ENCODE measurements at places on chromosomes 16 and 17. TPM values are rescaled to one million over a fixed set of nuclear protein-coding genes. Genes with fewer than 3 reads are reported as not detected.

GRCh38 chr16:3045758-3046640 is at the start of gene MMP25:
Gene MMP25 (plus strand): TSS chr16:3046561. CDS start chr16:3046918, 357 bp downstream.
- DNase-seq = no peak

GRCh38 chr17:38981636-38982035 is 14.4 kb upstream of the FBXO47 start:
- no peak for DNase-seq

GRCh38 chr17:73474370-73474988 is 162.7 kb upstream of the CDC42EP4 start:
- DNase-seq = peak; percentile 10

GRCh38 chr17:81821603-81822311 is 11.3 kb downstream of the MCRIP1 start:
- DNase-seq = peak; percentile 24

- no peak for DNase-seq
These were observed 6.5 kb downstream of the CEP20 start for GRCh38 chr16:15881794-15882379.

GRCh38 chr16:29950806-29951461 is 10.9 kb upstream of the TMEM219 start:
- no peak for DNase-seq

GRCh38 chr17:69779378-69780214 is 295.4 kb upstream of the KCNJ16 start:
- no peak for DNase-seq

DNA sequence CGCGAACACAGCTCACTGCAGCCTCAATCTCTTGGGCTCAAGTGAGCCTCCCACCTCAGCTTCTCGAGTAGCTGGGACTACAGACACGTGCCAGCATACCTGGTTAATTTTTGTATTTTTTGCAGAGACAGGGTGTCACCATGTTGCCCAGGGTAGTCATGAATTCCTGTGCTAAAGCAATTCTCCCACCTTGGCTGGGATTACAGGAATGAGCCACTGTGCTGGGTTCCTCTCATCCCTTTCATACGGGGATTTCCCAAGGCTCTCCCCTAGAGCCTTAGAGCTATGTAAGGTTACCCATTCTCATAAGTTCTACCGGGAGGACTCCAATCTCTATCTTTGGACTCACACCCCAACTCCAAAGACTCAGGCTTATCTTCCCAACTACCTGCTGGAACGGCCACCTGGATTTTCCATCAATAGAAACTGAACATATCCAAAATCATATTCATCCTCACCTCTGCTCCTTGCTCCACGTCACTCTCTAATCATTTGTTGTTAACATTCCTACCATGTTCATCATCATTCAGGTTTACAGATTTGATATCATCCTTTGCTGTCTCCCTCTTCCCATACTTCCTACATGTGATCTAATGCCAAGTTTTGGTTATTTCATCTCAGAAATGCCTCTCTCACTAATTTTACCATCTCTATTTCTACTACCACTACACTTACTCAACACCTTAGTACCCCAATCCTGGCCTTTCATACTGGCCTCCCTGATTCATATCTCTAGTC is 92.5 kb downstream of the NCOR1 start:
- DNase-seq = no peak

DNA sequence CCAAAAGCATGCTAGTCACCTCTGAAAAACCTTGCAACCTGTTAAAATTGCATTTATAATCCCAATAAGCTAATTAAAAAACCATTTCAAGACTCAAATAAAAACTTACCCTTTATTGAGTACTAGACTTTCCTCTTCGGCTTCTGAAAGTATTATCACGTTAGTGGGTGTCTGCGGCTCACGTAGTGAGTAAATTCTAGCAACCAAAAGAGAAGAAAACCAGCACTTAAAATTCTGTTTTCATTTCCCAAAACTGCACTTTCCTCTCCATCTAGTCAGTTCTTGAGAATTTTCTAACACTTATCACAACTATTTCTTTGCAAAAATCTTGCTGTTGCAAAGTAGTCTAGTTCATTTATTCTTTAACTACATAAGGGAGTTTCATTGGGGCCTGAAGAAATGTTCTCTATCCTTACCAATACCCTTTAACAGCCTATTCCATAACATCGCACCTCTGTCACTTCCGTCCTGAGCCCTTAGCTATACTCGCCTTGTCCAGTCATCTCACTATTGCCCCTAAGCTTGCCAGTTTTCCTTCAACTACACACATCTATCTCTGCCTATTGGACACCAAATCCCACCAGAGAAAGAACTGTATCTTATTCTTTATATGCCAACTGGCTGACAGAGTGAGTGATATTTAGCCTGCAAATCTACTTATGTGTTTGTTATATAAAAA is 8.7 kb downstream of the NUP88 start:
- no peak for DNase-seq

GRCh38 chr17:77694391-77695363 is 263.8 kb upstream of the TNRC6C start:
- DNase-seq = no peak

GRCh38 chr17:75765981-75766380 is 989 bp upstream of the GALK1 start:
- no peak for DNase-seq

DNA sequence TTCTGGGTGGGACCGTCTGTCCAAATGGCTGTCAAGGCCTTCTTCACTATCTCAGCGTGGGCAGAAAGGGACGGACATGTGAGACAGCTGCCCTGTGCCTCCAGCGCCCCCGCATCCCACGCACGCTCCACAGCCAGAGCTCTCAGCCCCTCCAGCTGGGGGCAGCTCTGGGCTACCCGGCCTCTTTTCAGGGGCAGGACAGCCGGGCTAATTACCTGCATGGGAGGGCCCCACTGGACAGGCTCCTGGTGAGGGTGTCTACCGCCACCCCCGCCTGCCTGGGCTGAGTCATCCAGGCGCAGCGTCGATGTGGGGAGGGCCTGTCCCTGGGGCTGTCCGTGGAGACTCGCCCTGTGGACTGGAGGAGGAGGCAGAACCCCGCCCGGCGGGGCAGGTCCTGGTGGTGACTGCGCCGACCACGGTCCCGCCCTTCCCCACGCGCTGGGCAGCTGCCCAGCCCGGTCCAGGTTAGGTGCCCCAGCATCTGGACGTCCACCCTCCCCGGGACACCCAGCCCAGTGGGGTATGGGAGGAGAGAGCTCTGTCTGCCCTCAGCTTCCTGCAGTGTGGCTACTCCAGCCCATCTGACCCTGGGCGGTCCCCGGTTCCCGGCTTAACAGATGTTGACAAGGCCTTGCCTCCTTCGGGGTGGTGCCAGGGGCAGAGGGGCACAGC is 5.9 kb upstream of the METRNL start:
- no peak for DNase-seq

- no peak for DNase-seq
These were observed 71.1 kb downstream of the WWOX start for GRCh38 chr16:78170494-78170933.

- DNase-seq = no peak
These were observed 7.1 kb downstream of the GRN start for GRCh38 chr17:44351961-44352827.

DNA sequence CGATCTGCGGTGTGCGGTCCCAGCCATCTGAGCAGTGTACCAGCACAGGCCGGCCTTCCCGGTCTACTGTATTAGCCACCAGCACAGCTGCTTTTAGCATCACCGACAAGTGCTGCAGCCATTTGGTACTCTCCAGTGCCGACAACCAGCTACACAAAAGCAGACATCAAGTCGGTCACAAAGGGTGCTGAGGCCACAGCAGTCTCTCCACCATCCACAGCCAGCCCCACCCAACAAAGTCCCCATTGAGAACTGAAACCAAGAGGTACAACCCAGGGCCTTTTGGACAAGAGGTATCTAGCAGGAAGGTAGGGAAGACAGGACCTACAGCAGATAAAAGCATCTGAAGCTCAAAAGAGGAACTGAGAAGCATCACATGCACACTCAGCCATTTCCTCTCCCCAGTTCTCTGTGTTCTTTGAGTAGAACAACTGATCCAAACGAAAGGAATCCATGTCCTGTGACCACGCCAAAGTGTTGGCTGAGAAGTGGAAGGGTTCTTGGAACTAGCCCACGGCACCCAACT is 9.5 kb downstream of the MTMR4 start:
- no peak for DNase-seq

ABCC6 gene
- total RNA-seq = 0.14 TPM
